ENCODE measurements at places on chromosomes 13 and 19.

DNA sequence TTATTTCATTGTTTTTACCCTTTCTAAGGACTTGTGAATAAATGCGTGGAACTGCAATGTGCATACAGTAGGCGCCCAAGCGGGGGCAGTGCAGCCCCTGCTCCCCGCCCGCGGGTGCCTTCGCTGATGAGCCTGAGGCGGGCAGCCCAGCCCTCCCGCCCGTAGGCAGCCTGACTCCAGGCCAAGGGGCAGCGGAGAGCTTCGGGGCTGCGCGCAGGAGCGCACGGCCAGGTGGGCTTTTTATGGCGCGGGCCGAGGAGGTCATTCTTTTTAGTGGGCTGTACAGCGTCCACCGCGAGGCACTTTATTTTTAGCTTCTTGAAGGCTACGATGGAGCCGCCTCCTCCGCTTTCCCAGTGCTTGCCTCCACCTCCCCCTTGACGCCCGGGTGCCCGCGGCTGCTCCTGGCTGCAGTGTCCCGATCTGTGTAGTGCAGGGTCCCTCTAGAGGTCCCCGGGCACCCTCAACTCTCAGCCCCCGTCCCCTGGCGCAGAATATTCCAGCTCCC is 60.5 kb downstream of the CCNE1 start:
- DNase-seq, result no peak

- no peak for DNase-seq
Observed at GRCh38 chr13:22837980-22838647, 342.7 kb upstream of the SGCG start.

- no peak for DNase-seq
Observed at GRCh38 chr13:20035130-20035529, 76.6 kb downstream of the ZMYM2 start.

DNA sequence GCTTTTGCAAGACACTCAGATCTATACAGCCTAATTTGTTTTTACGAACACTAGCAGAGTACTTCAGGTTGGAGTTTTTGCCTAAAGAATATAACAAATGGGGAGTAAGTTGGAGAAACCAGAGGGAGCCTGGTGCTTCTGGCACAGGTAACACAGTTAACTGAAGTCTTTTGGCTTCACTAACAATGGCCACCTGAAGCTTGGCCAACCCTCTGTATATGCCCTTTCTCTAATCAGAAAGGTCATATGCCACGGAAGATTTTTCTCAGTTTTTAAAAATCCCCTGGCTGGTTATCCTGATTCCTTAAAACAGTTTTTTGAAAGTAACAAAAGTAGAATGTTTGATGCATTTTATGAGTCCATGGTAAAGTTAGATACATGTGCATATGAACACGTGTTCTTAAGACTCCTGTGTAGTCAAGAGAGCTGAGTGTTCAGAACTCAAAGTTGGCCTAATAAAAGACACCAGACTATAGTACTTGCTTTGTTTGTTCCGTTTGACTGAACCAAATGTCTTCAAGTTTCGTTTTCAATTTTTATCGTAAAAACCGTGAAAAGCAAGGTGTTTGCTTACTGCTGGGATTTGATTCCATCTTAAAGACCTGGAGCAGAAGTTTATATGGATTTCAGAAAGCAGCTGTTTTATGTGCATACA is 137.5 kb downstream of the KCNRG start:
- no peak for DNase-seq

GRCh38 chr19:45439190-45439568 is 15.5 kb upstream of the ERCC1 start:
- no peak for DNase-seq

DNA sequence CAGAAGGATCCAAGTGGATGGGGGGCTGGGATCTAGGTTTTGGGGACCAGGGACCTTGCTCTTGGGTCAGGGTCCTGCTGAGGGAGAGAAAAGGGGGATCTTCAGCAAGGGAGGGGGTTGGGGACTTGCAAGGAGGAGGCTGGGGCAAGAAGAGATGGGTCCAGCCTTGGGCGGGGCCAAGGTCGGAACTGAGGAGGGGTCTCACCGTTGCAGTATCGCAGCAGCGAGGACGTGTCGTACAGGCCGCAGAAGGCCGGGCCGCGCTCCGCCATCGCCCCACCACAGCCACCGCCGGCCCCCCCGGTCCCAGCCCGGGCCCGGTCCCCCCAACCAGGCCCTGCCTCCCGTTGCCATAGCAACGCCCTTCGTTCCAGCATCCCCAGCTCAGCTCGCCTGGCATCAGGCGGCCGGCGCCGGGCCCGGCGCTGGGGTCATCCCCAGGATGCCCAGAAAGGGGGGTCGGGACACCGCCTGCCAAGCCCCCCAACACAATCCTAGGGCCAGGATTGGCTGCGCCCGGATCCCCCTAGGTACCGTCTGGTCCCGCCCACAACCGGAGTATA is 6.0 kb upstream of the EML2 start:
- DNase-seq, result no peak

DNA sequence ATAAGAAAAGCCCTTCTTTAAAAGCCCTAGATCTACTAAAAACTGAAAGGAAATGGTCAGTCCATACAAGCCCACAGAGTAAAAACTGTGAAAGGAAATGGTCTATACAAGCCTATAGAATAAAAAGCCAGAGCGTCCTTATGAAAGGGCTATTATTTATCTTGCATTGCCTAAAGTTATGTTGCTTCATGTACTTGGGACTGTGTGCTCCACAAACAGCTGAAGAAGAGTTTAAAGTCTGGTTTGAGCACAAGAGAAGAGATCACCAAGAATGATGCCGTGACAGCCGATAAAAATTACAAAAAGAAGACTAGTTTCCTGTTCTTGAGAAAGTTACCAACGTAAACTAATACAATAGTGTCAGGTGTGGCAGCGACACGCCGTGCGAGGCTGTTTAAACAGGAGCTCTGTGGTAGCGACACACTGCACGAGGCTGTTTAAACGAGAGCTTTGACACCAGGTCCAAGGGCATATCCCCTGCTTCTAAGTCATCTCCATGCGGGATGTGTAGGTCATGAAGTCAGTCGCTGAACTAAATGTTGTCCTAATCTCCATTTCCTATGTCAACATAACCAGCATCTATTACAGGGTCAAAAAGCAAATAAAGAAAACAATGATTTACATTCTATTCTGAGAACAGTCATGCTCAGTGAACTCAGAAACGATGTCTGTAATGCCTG is 24.9 kb downstream of the PCID2 start:
- DNase-seq, result no peak

DNA sequence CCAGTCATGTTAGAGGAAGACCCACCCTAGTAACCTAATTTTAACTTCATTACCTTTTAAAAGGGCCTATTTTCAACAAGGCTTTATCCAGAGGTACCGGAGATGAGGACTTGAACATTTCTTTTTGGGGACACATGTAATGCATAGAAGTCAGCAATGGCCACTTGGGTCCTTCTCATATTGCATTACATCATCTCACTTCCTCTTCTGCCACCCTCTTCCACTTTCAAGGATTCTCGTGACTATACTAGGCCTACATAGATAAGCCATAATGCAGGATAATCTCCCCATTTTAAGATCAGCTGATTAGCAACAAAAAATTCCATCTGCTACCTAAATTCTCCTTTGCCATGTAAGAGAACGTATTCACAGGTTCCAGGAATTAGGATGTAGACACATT is 557.2 kb downstream of the KCTD12 start:
- no peak for DNase-seq

GRCh38 chr13:79312340-79312855 is 93.7 kb downstream of the RBM26 start:
- no peak for DNase-seq

DNA sequence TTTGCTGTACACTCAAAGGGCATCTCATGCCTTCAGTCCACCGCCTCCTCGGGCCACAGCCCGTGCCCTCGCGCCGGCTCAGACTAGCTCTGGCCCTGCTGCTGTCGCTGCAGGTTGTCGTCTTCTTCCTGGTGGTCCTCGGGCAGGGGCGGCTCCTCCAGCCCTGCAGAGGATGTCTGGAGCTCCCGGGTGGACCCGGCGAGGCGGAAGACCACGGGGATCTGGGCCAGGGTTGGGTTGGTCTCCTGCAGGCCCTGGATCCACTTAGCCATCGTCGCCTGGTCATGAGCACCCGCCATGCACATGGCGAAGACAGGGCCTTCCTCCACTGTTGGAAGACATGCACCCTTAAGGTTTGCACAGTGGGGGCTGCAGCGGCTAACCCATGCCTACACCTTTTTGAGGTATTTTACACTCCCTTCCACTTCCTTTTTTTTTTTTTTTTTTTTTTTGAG is 489 bp upstream of the ZNF653 start:
- DNase-seq, result no peak

Measured in activated T-helper 9 cell treated with anti-CD3 and anti-CD28 coated beads, Interleukin-2, amount 50 U/mL, for 16 hours (primary cell).